NCI-H2171 (cell line): ENCODE measurements at places on chromosomes 12 and 14.

GRCh38 chr12:113980537-113981337 lies 14.6 kb upstream of the RBM19 start:
- DNase-seq, result peak; percentile 66

DNA sequence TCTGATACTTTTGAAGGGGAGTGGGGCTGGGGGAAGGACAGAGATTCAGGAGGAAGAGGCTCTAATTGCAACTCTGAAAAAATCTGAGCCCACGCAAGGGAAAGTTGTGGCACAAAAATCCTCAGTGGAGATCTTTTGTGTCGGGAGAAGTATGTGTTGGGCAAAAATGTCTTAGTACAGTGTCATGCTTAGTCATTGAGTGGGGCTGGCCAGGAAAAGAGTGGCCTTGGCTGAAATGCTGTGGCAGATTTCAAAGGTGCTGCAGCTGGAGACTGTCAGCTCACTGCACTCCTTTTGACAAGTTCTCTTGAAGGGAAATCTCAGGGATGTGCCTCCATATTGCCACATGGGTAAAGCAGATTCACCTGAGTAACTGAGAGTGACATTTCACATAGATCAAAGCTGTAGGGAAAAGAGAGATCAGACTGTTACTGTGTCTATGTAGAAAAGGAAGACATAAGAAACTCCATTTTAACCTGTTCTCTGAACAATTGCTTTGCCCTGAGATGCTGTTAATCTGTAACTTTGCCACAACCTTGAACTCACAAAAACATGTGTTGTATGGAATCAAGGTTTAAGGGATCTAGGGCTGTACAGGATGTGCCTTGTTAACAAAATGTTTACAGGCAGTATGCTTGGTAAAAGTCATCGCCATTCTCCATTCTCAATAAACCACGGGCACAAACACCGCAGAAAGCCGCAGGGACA lies 36.0 kb upstream of the GLIPR1 start:
- no peak for DNase-seq

DNA sequence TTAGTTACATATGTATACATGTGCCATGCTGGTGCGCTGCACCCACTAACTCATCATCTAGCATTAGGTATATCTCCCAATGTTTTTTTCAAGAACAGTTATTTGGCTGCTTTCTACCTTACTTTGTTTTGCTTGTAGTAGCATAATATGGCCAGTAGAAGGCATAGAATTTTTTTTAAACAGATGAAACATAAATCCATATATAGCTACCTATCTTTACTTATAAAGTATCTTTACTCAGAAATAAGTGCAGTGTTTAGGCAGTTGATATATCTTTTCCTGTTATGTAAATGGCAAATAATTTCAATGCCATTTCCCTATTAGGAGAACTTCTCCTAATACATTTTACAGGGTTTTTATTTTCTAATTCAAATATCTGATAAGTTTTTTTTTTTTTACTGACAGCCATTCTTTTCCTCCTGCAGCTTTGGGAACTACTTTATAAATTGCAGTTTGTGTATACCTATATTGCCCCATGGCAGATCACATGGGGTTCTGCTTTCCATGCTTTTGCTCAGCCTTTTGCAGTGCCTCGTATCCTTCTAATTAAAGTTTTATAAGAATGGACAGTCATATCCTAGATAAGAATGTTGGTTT lies 143.1 kb downstream of the PCNX1 start:
- DNase-seq, result peak; percentile 2

GRCh38 chr12:104064031-104064841 lies at the start of gene HCFC2:
TSS of gene HCFC2 (plus strand) at chr12:104064531. CDS start at chr12:104064561, 30 bp downstream.
- DNase-seq, result peak; percentile 93

DNA sequence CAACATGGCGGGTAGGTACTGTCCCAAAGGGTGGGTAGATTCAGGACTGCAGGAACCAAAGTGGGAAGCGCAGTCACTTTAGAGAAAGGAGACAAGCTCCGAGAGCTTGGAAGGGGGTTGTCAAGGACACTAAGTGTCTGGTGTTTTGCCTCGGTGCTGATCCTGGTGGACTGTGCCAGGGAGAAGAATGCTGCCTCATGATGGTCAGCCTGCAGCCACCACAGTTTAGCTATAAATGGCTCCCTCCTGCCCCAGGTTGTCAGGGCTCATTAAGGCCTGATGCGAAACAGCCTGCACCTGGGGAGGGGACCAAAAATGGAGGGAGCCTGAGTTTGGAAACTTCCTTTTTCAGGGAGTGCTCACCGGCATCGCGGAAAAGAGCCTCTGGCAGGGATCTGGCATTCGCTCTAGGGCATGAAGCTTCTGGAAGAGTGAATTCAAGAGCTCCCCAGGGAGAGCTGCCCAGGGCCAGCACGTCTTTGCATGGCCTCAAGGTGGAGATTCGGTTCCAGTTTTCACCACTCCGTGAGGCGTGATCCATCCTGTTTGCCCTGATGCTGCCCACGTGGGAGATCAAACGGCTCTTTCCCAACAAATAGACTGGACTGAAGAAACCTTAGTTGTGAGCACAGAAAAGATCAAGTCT lies 164.0 kb downstream of the FOXN3 start:
- no peak for DNase-seq

DNA sequence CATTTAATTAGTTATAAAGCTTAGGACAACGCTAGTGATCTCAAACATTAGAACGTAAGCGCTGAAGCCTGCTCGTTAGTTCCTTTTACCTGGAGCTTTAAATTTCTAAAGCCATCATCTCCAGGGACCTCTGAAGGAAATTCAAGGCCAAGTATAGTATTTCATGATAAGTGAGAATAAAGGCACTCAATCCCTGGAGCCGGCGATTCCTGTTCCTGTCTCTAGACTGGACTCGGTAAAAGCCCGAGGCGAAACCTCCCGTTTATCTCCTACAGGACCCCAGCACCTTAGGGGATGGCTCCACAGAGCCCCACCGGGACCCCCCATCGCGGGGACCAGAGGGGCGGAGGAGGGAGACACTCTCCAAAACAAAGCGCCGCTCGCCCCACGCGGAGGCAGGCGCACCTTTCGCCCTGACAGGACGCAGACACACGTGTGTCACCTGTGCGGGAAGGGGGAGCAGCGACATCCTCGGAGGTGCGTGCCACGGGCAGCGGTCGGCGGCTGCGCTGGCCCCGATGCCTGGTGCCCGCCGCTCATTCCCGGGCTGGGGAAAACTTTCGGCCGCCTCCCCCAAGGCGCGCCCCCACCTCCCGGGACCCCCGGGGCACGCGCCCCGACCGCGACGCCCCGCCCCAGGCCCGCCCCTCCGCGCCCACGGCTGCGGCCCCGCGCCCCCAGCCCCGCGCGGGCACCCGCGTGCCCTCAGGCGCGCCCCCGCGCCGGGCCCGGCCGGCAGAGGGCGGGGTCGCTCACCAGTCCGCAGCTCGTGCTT lies 678 bp downstream of the RPS6KA5 start:
- peak; percentile 69 for DNase-seq

GRCh38 chr14:32087173-32087861 lies 10.2 kb downstream of the ARHGAP5 start:
- DNase-seq, result peak; percentile 2

DNA sequence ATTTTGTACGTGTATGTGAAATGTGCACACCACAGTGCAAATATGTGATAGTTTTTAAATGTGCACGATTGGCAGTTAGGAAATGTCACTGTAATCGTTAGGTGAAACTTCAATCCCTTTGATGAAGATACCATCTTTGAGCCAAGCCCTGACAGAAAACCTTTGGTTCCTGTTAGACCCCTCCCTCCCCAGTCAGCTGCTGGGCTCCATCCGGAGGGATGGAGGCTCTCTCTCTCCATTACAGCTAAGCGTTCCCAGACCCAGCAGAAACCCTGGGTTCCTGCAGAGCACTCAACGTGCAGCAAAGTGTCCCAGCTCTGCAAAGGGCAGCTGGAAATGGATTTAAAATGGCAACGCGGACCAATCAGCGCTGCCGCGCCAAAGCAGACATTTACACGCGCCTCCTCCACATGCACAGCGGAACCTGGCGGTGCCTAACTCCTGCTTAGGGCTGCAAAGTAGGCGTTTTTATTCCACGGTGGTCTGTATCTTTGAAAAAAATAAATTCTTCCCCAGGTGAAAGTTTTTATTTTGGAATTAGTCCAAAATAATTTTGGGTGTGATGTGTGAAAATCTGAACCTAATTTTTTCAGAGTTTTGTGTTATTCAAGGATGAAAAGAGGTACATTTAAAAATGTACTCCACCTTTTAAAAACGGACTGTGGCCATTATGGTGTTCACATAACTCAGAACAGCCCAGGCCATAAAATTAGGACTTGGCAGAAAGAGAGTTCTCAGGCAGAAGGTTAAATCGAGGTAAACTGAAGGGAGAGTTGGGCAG lies 1.4 kb upstream of the HMGA2 start:
- DNase-seq, result no peak

GRCh38 chr12:114344303-114344663 lies 61.7 kb downstream of the TBX5 start:
- DNase-seq, result no peak

DNA sequence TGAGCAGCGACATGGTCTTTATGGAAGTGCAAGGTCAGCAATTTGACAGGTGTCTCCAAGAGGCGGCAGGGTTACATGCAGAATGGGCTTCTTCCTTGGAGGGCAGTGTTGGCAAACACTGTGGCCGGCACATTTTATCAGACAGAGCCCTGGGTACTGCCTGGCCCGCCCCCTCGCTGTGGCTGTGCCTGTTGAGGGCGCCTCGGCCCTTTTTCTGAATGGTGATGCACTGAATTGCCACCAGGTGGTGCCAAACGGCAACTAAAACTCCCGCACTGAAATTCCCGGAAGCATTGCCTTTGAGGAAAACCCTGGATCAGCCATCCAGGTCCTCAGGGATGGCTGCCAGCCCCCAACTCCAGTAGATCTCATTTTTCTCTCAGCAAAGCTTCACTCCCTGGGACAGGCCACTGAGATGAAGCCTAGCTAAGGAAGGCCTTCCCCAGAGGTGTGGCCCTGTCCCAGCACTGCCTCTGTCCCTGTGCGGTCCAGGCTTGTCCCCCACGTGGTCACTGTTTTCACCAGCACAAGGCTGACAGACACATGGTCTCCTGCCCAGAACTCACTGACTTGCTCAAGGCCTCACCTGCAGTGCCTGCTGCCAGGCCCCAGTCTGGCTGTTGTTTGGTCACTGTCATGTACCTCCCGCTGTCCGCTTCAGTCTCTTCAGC lies 73.6 kb downstream of the TESC start:
- DNase-seq, result peak; percentile 78

DNA sequence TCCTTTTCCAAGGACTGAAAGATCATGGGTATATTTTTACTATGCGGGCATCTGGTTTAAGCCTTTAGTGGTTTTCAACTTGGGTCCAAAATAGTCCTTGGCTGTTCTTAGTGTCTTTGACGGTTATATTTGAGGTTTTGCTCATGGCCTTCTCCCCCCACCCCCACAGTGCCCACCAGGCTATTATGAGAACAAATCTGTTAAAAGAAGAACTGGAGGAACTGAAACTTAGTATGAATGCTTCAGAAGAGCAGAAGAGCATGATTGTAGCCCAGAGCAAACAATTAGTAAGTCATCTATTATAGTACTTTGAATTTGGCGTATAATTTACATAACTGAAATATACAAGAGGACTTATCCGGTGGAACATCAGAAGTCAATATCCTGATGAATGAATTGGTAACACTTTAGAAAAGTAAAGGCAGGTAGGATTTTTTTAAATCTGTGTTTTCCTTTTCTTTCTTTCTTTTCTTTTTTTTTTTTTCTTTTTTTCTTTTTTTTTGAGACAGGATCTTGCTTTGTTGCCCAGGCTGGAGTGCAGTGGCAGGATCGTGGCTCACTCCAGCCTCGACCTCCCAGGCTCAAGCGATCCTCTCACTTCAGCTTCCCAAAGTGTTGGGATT lies 71.8 kb upstream of the BCAT1 start:
- DNase-seq, result no peak

DNA sequence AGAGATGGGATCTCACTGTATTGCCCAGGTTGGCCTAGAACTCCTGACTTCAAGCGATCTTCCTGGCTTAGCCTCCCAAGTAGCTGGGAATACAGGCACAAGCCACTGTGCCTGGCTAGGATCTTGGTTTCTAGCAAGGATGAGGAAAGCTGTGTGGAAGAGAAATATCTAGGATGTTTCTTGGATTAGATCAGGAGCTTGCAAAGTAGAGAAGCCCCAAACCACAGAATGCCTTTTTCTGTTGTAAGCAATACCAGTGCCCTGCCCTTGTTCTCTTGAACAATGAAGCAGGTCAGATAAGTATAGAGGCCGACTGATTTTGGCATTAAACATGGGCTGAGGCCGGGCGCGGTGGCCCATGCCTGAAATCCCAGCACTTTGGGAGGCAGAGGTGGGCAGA lies 44.3 kb upstream of the STRN3 start:
- DNase-seq, result no peak

DNA sequence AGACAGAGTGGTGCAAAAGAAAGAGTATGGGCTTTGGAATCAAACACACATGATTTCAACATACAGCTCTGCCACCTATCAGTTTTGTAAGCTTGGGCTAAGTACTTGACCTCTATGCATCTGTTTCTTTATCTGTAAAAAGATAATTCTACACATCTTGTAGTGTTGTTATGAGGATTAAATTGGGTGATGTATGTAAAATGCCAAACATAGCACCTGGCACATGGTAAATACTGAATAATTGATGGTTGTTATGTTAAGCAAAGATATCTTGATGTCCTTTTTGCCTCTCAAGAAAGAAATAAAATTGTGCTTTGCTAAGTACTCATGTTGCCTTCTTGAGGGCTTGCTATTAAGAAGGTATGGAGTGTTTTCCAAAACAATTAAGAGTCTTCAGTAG lies 2.3 kb upstream of the CSRP2 start:
- no peak for DNase-seq

DNA sequence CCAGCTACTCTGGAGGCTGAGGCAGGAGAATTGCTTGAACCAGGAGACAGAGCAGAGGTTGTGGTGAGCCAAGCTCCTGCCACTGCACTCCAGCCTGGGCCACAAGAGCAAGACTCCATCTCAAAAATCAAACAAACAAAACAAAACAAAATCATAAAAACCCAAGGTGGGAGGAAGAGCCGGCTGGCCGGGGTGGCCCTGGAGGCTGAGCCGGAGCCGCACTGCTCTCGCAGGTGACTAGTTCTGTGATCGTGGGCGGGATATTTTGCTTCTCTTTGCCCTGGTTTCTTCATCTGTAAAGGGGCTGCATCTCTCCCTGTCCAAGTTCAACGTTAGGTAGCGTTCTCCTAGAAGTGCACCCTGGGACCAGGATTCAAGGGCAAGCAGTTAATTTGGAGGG lies 73.4 kb downstream of the KIF26A start:
- DNase-seq, result no peak

DNA sequence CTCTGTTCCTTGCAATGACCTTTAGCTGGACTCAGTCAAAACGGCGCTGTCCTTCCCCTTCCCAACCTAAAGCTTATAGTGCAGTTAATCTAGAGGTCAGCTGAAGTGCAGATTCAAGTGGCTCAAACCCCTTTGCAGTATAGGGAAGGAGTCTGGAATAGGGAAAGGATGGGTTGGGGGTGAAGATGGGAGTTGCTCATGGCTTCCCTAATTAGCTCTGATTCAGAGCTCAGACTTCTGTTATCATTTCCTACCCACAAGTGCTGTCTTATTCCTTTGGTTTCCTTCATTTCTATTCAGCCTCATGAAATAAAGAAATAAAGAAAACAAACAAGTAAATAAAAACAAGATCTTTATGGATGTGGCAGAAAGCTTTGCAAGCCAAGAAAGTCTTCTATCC lies 264.0 kb upstream of the HMGA2 start:
- no peak for DNase-seq
